ENCODE measurements at places on chromosomes 11 and 22. TPM values are rescaled to one million over a fixed set of nuclear protein-coding genes. Genes with fewer than 3 reads are reported as not detected.

The ANO3 gene
- 0.29 TPM for total RNA-seq

- no peak for DNase-seq
- H3K4me1 ChIP-seq = no peaks in the 10 kb centered on the region
- H3K27me3 ChIP-seq = no peaks in the 10 kb centered on the region
- no peak overlapping the region for H3K4me3 ChIP-seq
- H3K36me3 ChIP-seq = no peaks in the 10 kb centered on the region
Observed at GRCh38 chr11:34405079-34405858, 33.5 kb upstream of the CAT start.

The SLC37A2 gene
- total RNA-seq = 3.9 TPM

GRCh38 chr11:45886816-45887520 lies 1.5 kb downstream of the MAPK8IP1 start:
- no peaks in the 10 kb centered on the region for H3K27me3 ChIP-seq
- no peak for DNase-seq
- H3K36me3 ChIP-seq = no peaks in the 10 kb centered on the region
- H3K4me1 ChIP-seq = no peaks in the 10 kb centered on the region
- H3K4me3 ChIP-seq = no peak overlapping the region
- H3K27ac ChIP-seq = no peak overlapping the region

The HTR3A gene
- total RNA-seq = 0.33 TPM

The LSP1 gene
- total RNA-seq = 23.6 TPM

GRCh38 chr11:72078477-72078876 lies 1.9 kb downstream of the NUMA1 start:
- no peaks in the 10 kb centered on the region for H3K36me3 ChIP-seq
- no peaks in the 10 kb centered on the region for H3K4me1 ChIP-seq
- no peak overlapping the region for H3K4me3 ChIP-seq
- H3K27ac ChIP-seq = peak overlapping the region; percentile 99

The OR4C12 gene
- total RNA-seq = not detected

DNA sequence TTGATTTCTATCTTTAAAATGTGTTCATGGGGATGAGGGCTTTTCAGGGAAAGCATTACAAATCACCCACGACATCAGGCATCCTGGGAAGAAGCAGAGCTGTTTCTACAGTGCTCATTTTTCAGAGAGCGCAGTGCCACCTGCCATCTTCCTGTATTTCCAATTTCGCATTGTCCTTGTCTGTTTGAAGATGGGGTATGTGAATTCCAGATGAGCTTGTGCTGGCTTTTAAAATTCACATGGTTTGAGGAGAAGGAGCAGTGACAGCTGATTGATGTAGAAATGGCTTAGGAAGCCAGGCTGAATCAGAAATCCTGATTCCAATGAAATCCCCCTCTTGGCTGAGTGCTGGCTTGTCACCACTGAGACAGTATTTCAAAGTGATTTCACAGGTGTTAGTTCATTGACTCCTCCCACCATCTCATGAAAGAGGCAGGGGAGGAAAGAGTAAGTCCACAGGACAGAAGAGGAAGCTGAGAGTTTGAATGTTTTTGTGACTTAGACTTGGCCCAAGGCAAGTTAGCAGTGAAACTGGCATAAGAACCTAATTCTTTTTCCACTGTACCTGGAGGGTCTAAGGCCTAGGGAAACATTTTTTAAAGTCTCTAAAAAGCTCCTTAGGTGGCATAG lies 344.6 kb upstream of the C11orf87 start:
- H3K4me1 ChIP-seq = no peaks in the 10 kb centered on the region
- H3K36me3 ChIP-seq = no peaks in the 10 kb centered on the region
- no peak overlapping the region for H3K4me3 ChIP-seq
- H3K27me3 ChIP-seq = no peaks in the 10 kb centered on the region
- DNase-seq = no peak

The NPAS4 gene
- total RNA-seq = not detected

The HORMAD2 gene
- not detected for total RNA-seq

DNA sequence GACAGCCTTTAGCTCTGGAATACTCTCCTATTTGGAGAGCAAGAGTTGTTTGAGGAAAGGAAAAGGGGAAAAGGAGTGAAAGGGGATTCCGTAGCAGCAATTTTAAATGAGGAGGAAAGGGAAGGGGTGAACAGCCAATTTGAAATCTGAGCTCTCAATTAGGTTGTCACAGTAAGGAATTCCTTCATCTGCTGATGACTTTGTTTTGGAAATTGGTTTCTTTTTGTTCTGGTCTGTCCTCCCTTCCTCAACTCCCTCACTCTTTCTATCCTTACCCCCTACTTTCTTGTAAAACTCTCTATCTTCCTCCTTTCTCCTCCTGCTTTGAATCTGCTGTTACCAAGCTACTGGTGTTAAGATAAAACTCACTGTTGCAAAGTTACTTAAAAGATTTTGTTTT lies 1155.6 kb downstream of the DLG2 start:
- H3K27ac ChIP-seq = no peak overlapping the region
- no peaks in the 10 kb centered on the region for H3K27me3 ChIP-seq
- H3K4me1 ChIP-seq = no peaks in the 10 kb centered on the region
- no peaks in the 10 kb centered on the region for H3K36me3 ChIP-seq

DNA sequence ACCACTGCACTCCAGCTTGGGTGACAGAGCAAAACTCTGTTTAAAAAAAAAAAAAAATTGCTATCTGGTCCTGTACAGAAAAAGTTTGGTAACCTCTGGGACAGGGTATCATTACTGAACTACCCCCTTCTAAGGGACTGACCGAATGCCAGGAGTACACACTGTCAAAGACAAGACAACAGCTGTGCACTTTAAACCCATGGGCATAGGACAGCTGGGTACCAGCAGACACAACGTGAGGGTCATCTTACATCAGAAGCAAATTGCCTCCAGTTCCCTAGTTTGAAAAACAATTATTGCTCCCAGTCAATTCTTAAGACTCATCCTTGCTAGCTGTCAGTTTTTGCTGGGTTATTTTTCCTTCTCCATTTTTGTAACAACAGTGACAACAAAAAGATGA lies 17.8 kb downstream of the CD59 start:
- no peaks in the 10 kb centered on the region for H3K27me3 ChIP-seq
- peaks cover 6% of the 10 kb centered on the region for H3K4me1 ChIP-seq
- peaks cover 11% of the 10 kb centered on the region for H3K36me3 ChIP-seq
- no peak for DNase-seq
- no peak overlapping the region for H3K27ac ChIP-seq
- no peak overlapping the region for H3K4me3 ChIP-seq

DNA sequence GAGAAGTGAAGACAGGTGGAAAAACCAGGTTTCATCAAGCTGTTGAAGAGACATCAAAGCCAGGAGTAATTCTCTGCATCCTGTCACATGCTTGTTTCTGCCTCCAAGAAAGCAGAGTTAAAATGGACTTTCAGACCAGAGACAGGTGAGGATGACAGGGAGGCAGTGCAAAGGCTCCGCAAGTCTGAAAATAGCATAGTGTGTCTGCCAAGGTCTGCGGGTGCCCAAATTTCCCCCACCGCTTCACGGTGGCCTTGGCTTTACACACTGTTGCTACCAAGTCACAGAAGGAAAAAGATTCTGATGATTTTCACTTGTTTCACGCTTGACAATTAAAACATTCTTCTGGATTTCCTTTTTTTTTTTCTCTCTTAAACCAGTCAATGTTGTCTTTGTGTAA lies 44.2 kb downstream of the SNX19 start:
- no peak overlapping the region for H3K4me3 ChIP-seq
- DNase-seq = no peak

DNA sequence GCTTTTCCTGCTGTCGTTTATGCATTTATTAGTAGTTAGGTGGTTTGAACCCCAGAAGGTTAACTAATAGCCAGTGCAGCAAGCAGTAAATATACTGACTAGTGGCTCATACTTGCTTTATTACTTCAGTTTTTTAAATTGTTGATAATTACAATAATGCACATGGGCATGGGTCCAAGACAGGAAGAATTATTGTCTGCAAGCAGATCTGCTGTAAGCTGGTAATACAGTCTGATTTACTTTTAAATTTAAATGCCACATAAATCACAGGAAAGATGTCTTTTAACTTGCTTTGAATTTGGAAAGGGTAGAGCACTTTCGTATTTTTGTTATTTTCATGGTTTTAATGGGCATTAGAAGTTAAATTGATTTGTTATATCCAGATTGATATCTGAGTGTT lies 27.1 kb downstream of the APLP2 start:
- H3K4me3 ChIP-seq = no peak overlapping the region
- H3K4me1 ChIP-seq = no peaks in the 10 kb centered on the region
- no peak for DNase-seq
- H3K27ac ChIP-seq = no peak overlapping the region
- no peaks in the 10 kb centered on the region for H3K36me3 ChIP-seq

The MAP6 gene
- 2.6 TPM for total RNA-seq

The PITPNM1 gene
- total RNA-seq = 11.7 TPM

DNA sequence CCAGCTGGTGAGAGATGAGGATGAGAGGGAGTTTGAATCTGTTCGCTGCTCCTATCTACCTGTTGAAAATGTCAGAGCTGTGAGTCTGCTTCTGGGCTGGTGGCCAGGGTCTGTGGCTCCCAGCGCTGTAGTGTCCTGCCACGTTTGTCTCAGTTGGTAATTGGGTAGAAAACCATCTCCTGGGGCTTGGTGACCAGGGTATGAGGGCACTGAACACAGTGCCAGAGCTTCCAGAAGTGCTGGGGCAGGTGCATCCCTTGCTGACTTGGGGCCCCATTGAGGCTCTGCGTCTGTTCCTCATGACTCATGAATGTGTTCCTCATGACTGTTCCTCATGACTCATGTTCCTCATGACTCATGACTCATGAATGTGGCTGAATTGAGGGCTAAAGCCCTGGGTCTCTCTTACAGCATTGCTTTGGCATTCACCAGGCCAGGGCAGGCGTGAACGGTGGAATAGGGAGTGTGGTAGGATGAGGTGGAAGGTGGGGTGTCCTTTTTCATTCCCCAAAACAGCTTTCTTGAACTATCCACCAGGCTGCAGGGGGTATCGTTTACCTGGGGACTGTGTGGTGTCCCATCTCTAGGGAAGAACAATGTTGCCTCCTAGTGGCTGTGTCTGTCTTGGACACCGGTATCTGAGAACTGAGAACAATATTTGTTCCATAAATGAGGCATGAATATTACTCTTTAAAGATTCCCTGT lies 139.5 kb downstream of the COMMD9 start:
- H3K27ac ChIP-seq = peak overlapping the region; percentile 79
- no peaks in the 10 kb centered on the region for H3K27me3 ChIP-seq
- no peaks in the 10 kb centered on the region for H3K36me3 ChIP-seq
- peaks cover 7% of the 10 kb centered on the region for H3K4me1 ChIP-seq

DNA sequence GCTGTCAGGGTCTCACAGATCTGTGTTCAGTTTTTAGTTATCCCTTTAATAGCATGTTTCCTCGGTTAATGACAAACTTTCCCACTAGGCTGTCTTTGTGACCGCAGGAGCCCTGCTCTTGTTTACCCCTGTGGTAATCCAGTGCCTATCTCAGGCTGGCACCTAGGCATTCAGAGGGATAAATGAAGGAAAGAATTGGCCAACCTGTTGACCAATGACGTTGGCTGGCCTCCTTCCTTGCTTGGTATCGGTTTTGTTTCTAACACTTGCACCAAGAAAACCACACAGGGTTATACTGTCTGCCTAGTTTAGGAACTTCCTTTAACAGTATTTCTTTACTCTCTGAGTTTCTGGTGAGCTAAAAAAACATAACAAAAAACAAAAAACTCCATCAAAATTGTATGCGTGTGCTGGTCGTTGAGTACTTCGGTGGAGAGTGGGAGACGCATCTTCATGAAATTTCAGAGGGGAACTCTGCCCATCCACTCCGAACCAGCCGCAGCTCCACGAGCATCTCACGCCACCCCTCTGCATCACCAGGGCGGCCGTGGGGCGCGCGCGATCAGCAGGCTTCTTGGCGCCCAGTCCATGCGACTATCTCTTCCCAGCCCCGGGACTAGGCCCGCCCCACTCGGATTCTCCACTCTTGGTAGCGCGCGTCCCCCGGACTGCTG lies 563 bp upstream of the ENDOD1 start:
- H3K4me3 ChIP-seq = peak overlapping the region; percentile 82
- peaks cover 7% of the 10 kb centered on the region for H3K4me1 ChIP-seq
- H3K27me3 ChIP-seq = no peaks in the 10 kb centered on the region
- peak overlapping the region; percentile 89 for H3K27ac ChIP-seq

GRCh38 chr22:42326801-42327200 lies 56.3 kb upstream of the TCF20 start:
- no peak overlapping the region for H3K4me3 ChIP-seq
- H3K36me3 ChIP-seq = no peaks in the 10 kb centered on the region
- DNase-seq = no peak
- no peaks in the 10 kb centered on the region for H3K27me3 ChIP-seq
- no peaks in the 10 kb centered on the region for H3K4me1 ChIP-seq

GRCh38 chr11:12248330-12248729 lies 129.0 kb upstream of the PARVA start:
- H3K27ac ChIP-seq = peak overlapping the region; percentile 71
- H3K4me1 ChIP-seq = peaks cover 12% of the 10 kb centered on the region
- no peaks in the 10 kb centered on the region for H3K27me3 ChIP-seq

- H3K27ac ChIP-seq = no peak overlapping the region
- no peak for DNase-seq
- H3K27me3 ChIP-seq = no peaks in the 10 kb centered on the region
- H3K36me3 ChIP-seq = no peaks in the 10 kb centered on the region
- H3K4me1 ChIP-seq = no peaks in the 10 kb centered on the region
Observed at GRCh38 chr11:75589933-75590332, 27.9 kb downstream of the SERPINH1 start.

DNA sequence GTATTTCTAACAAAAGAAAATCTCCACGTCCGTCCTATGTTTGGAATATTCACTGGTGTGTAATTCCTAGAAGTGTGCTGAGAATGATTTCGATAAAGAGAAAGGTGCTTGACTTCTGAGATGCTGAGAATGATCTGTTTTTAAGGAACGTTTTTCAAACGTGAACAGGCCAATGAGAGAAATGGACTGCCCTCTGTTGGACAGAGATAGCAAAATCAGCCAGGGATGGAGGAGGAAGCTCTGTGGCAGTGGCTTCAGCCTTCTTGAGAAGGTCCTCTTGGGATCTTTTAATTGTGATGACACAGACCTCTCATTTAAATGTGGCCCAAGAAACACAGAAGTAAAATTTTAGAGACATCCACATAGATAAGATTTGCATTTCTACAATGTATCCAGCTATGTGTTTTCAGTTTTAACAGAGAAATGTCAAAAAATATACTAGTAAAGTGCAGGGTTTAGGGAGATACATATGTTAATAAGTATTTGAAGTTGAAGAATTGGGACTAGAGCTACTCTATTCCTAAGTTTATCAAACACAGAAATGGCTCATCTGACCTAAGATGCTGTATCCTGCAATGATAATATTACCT lies 84.0 kb upstream of the RCN1 start:
- no peak overlapping the region for H3K27ac ChIP-seq
- H3K27me3 ChIP-seq = peaks cover 43% of the 10 kb centered on the region
- DNase-seq = no peak
- H3K4me1 ChIP-seq = no peaks in the 10 kb centered on the region

All from breast epithelium (tissue), 4 donors.